ENCODE measurements at places on chromosomes 7 and 10. TPM values are rescaled to one million over a fixed set of nuclear protein-coding genes. Genes with fewer than 3 reads are reported as not detected.

Gene TMEM176B
- 2.5 TPM for polyA plus RNA-seq

Gene FAM25A
- polyA plus RNA-seq, result not detected

Gene LIPM
- polyA plus RNA-seq, result not detected

Gene PAPOLB
- polyA plus RNA-seq, result not detected

Gene MTURN
- polyA plus RNA-seq, result 24.7 TPM

Gene PON1
- polyA plus RNA-seq, result not detected

Gene CFAP46
- polyA plus RNA-seq, result not detected

Measured in Purkinje cell (primary cell).